ENCODE measurements at places on chromosomes 13 and 19. TPM values are rescaled to one million over a fixed set of nuclear protein-coding genes. Genes with fewer than 3 reads are reported as not detected.

GRCh38 chr13:103161476-103161875 lies 95.3 kb upstream of the SLC10A2 start:
- DNase-seq = no peak

GRCh38 chr19:4984438-4984990 lies 15.6 kb downstream of the KDM4B start:
- DNase-seq = peak; percentile 55

- no peak for DNase-seq
Observed at GRCh38 chr13:25204863-25205262, 32.8 kb upstream of the AMER2 start.

Gene SWSAP1
- 0.72 TPM for total RNA-seq

GRCh38 chr13:43196750-43197370 lies 173.5 kb downstream of the DNAJC15 start:
- DNase-seq = no peak

Gene ZNF497
- total RNA-seq = 1.4 TPM

GRCh38 chr13:79904581-79904980 lies 423.6 kb downstream of the NDFIP2 start:
- no peak for DNase-seq

DNA sequence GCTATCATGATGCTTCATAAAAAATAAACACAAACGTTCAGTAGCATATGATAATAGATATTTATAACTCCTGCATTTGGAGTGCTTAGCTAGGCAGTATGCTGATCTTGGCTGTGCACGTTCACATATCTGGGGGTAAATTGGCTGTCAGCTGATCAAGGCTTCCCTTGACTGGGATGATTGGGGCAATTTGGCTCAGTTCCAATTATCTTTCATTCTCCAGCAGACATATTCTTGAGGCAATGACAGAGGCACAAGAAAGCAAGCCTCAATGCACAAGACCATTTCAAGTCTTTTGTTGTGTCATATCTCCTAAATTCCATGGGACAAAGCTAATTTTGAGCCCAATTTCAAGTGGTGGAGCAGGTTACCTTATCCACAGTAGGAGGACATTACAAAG lies 142.0 kb downstream of the DLEU7 start:
- no peak for DNase-seq

- DNase-seq = no peak
Observed at GRCh38 chr13:92158346-92158745, 759.9 kb downstream of the GPC5 start.

Gene ZNF700
- 9.4 TPM for total RNA-seq

DNA sequence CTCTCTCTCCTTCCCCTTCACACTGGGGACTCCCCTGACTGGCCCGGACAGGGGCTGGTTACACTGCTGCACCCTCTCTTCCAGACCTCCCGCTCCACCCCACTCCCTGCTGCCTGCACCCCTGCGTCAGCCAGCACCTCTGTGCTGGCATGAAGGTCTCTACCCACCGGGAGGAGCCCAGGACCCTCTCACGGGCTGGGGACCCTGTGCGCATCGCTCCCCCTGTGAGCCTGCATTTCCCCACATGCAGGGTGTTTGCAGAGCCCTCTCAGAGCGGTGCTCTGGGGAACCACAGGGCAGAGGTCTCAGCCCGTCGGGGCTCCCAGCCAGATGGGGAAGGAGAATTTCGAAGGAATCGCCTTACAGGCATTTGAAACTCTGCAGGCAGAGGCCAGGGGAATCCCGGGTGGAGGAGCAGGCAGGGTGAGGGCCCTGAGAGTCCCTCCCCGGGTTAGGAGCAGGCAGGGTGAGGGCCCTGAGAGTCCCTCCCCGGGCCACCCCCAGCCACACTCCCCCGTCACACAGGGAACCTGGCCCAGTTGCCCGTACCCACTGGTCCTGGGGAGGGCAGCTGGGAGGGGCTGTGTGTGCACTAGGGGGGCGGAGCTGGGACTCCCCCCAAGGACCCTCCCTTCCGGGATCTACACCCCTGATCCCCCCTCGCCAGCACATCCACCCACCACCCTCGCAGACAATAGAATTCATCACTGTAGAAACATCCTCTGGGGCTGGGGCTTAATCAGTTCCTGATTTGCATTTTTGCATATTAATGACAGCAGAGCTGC lies 16.3 kb upstream of the TCF3 start:
- peak; percentile 91 for DNase-seq

Gene INAFM1
- 4.4 TPM for total RNA-seq

Gene KIR3DL1
- not detected for total RNA-seq

DNA sequence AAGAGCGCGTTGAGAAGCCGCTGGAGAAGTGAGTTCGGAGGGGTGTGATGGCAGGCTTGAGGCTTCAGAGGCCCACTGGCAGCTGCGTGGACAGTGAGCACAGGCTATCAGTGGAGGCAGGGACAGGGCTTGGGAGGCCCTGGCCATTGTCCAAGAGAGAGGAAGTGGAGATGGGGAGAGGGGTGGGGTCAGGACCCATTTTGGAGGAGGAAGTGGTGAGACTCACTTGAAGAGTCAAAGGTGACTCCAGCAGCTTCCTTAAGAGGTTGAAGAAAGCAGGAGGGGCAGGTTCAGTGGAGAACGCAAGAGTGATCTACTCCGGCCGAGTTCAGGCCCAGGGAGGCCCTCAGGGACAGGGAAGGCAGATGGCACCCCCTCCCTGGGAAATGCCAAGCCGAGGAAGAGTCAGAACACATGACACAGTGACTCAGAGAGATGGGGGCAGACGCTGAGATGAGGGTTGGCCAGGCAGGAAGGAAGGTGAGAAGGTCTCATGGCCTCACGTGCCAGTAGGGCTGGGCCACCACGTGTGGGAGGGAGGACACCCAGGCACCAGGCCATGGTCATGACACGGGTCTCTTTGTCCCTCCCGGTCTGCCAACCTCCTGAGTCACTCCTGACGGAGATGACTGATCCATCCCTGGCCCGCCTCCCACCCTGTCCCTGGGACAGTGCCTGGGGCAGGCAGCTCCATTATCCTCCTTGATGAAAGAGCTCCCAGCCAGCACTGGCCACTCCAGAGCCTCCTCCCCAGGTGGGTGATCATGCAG lies 10.1 kb upstream of the CD22 start:
- peak; percentile 96 for DNase-seq

DNA sequence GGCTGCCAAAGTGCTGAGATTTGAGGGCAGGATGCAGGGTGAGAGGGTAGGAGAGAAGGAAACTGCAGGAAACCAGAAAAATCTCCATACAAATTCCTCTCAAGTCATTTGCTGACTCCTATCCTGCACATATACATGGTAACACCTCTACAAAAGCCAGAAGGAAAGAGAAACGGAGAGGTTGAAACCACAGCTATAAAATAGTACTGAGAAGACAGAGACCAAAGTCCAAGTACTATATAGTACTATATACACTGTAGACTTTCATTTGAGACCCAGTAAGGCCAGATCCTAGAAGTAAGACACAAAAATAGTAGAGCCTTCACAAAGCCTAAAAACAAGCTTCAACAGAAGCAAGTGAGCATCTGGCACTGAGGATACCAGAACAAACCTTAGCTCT lies 103.1 kb downstream of the UGGT2 start:
- no peak for DNase-seq

GRCh38 chr13:40109351-40109844 lies 453.9 kb downstream of the COG6 start:
- DNase-seq = peak; percentile 84

Gene CADM4
- 1.2 TPM for total RNA-seq

Gene BRME1
- 0.59 TPM for total RNA-seq

- no peak for DNase-seq
Observed at GRCh38 chr19:28744943-28745342, 468.0 kb downstream of the UQCRFS1 start.

Gene PRODH2
- total RNA-seq = not detected

DNA sequence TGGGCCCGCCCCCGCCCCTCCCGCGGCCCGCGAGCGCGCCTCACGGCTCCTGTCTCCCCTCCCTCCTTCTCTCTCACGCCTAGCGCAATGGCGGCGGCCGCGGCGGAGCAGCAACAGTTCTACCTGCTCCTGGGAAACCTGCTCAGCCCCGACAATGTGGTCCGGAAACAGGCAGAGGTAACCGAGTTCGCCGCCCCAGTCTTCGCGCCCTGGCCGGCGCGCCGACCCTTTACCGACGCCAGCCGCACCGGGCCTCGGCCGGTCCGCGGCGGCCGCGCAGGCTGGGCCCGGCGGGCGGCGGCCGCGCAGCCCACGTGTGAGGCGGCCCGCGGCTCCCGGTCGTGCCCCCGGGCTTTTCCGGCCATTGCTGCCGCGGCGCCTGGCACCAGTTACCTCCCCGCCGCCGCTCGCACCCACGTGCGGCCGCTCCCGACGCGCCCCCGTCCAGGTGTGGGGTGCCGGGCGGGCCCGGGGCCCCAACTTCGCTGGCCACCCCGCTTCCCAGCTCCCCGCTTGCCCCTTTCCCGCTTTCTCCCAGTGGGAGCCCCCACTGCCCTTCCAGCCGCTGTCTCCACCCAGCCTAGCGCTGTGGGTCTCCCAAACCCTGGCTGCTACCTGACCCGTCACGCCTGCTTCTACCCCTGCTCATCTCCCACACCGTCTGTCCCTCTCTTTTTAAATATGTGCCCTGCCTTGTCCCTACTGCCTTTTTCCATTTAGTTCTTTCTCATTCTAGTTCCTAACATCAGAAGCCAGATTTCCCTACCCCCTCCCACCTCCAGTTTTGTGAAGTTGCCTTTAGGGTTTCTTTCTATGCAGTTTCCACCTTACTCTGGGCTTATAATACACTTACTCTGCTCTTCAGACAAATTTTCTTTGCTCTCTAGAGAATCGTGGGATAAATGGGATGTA lies 23.4 kb downstream of the IPO5 start:
- peak; percentile 92 for DNase-seq

DNA sequence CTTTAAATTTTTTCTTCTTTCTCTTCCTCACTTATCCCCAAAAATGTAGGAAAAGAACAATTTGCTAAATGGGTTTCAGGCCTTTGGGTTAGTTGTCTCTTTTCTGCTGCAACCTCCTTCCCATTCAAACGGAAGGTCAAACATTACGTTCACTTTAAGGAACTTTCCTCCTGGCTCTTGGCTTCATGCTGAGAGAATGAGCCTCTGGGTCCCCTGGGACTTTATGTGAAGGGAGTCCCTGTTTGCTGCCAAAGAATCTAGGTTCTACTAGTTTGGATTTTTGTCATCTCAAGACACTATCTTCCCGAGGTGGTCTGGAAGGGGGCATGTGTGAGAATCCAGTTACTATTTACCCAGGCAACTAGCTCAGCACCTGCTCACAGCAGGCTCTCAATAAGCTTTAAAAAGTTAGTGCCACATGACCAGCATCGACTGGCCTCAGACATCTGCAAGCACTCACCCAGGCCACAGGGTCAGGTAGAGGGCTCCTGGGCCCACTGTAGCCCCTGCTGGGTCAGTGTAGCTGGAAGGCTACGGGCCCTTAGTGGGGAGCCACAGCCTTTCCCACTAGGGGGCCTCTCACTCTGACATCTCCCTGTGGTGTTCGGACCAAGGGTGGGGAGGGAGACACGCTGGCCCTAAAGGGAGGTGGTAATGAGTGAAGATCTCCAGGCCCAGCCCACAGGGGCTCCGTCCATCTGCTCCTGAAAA lies 40.5 kb downstream of the FAM124A start:
- no peak for DNase-seq

DNA sequence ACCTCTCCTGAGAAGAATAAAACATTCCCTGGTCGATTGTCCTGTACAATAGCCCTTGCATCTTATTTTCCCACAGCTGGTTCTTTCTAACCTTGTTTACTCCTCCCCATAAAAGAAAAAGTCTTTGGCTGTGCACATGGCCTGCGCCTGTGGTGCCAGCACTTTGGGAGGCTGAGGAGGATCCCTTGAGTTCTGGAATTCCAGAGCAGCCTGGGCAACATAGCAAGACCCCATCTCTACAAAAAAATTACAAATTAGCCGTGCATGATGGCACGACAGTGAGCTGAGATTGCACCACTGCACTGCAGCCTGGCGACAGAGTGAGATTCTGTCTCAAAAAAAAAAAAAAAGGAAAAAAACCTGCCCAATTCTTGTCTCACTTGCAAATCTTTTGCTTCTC lies 7.2 kb upstream of the NUP62 start:
- DNase-seq = no peak

GRCh38 chr13:37141011-37141410 lies 35.5 kb upstream of the CSNK1A1L start:
- no peak for DNase-seq

DNA sequence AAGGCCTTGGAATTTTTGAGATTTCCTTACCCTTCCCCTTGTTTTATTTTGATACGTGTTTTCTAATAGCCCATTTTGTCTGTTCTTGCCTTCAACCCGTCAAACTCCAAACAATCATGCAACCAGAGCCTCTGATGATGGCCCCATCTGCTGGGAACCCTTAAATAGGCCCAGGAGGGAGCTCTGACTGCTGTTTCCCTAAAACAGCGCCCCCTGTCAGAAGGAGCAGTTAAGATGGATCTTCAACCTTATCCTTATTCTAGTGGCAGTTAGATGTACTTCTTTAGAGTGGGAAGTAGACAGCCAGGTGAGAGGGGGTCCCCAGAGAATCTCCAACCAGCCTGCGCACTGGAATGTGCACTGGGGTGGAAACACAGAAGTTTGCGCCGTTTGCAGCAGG lies 1031.0 kb upstream of the PCDH9 start:
- DNase-seq = no peak

DNA sequence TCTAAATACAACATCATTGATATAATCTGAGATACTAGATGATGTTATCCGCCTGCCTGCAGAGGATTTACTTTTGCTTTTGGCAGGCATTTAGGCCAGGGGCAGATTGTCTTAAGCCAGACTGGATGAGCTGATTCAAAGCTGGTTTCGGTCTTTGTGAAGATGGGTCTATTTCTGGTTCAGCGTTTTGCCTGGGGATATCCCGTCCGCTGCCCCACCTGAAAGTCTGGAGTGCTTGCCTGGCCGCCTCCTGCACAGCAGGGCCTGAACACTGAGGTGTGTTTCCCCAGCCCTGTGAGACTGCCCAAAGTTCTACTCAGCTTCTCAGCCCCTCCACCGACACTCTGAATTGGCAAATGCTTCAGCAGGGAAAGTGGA lies 149.7 kb downstream of the KATNAL1 start:
- no peak for DNase-seq

DNA sequence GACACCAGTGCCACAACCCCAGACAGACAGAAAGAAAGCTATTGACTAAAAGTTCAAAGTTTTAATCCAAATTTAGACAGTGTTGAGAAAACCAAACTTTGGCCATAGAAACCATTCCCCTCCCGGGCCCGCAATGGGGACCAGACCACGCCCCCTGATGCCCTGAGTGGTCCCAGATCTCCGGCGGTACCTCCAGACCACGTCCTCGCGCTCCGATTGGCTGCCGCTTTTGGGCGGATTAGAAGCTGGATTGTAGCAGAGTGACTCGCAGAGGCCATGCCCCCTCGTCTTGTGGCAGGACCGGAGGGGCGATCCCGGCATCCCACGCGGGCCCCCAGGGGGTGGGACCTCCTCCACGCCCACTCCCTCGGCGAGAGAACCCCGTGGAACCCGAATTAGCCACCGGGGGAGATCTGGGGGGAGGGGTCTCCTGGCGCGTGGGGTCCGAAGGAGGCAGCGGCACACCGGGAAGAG lies 797 bp upstream of the HSD17B14 start:
- DNase-seq = peak; percentile 96

GRCh38 chr19:45729800-45730290 lies 851 bp downstream of the FBXO46 start:
- DNase-seq = peak; percentile 50

- no peak for DNase-seq
Observed at GRCh38 chr13:90402613-90403012, 944.9 kb upstream of the MIR17HG start.
